ENCODE measurements at places on chromosomes 16 and 17.

- no peak for DNase-seq
- no peaks in the 10 kb centered on the region for H3K27me3 ChIP-seq
- H3K27ac ChIP-seq, result no peak overlapping the region
- no peaks in the 10 kb centered on the region for H3K4me1 ChIP-seq
- no peak overlapping the region for H3K4me3 ChIP-seq
- no peaks in the 10 kb centered on the region for H3K36me3 ChIP-seq
Observed at GRCh38 chr17:83156408-83156807, 77.0 kb downstream of the METRNL start.

- no peaks in the 10 kb centered on the region for H3K4me1 ChIP-seq
- no peak overlapping the region for H3K27ac ChIP-seq
- no peaks in the 10 kb centered on the region for H3K27me3 ChIP-seq
- DNase-seq, result no peak
- no peaks in the 10 kb centered on the region for H3K36me3 ChIP-seq
Observed at GRCh38 chr17:33751702-33752065, 458.6 kb upstream of the ASIC2 start.

DNA sequence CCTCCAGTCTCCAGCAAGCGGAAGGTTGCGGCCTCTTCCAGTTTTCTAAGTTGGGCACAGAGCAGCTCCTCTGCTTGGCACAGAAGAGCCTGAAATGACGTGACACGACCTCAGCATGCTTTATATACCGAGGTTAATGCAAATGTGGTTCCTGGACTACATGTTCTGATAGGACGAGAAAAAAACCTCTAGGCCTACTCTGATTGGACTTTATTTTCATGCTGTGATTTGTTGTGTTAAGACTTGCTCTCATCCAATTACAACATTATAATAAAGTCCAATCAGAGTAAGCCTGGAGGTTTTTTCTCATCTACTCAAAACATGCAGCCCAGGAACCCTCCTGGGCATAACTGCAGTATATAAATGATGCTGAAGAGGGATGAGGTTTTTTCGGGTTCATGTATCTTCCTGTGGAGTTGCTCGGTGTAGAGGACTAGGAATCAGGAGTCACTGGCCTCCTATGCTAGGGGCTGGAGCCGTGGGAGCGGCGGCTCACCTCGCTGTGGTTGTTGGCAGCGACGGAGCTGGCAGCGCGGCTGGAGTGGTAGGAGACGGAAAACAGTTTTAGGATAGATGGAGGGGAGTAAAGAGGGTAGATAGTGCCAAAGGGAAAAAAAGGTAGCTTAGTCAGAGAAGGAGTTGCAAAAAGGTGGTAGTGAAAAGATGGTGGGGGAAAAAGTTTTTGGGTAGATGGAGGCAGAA, 878.0 kb downstream of the KCNJ18 start:
- H3K4me1 ChIP-seq, result no peaks in the 10 kb centered on the region
- H3K36me3 ChIP-seq, result no peaks in the 10 kb centered on the region
- no peak overlapping the region for H3K4me3 ChIP-seq
- no peak for DNase-seq

- H3K27ac ChIP-seq, result no peak overlapping the region
- H3K4me1 ChIP-seq, result no peaks in the 10 kb centered on the region
Observed at GRCh38 chr16:88640498-88641247, 2.3 kb downstream of the IL17C start.

All from prostate gland (tissue), 2 donors.